RPMI7951 (cell line): ENCODE measurements at places on chromosomes 6 and 20. TPM values are rescaled to one million over a fixed set of nuclear protein-coding genes. Genes with fewer than 3 reads are reported as not detected.

ZBTB9 gene
- 7.4 and 7.5 TPM in 2 replicates for total RNA-seq

SCGN gene
- not detected in 2 replicates for total RNA-seq

GRCh38 chr6:20996099-20996498 is 461.8 kb downstream of the CDKAL1 start:
- DNase-seq = no peak

DNA sequence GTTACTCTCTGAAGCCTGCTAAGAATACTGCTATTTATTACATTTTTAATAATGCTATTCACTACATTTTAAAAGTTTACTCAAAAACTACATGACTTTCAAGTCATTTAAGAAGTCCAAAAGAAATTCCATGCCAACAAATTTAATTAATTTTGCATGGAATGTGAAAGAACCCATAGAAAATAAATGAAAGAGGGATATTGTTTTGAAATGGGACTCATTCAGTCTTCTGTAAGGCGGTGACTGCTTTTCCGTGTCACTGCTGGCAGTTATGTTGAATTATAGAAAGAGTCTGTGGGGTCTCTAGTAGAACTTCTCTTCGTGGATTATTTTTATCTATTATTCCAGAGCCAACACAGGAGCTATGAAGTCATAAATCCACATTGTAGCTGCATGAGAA is 211.2 kb downstream of the LAMA2 start:
- peak; percentile 7 for DNase-seq

GRCh38 chr20:58127701-58128111 is 100.7 kb downstream of the ANKRD60 start:
- DNase-seq = peak; percentile 100

DNA sequence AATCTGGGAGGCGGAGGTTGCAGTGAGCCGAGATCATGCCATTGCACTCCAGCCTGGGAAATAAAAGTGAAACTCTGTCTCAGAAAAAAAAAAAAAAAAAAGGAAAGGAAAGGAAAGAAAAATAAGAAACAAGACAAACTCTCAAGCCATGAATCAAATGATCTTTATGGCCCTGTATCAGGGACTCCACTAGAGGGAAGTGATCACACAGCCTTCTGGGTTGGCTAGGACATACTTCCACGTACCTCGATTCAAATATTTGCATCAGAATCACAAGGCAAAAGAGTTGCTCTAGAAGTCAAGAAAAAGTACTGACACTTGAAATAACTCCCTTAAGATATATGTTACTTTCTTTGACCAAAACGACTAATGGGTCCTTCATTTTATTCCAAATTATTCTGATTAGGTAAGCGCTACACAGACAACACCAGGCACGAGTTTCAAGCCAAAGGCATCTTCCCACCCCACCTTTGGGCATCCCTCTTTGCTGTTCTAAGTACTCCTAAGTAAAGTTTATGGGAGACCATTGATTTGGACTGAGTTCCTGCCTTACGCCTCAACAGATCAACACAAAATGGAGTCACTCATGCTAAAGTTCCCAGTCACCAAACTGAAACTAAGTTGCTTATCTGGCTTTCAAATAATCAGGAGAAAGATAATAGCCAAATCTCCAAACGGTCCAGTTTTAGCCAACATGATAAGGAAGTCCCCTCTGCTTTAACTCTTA is 77.5 kb upstream of the NT5E start:
- peak; percentile 56 for DNase-seq

- DNase-seq = peak; percentile 42
These were observed 34.5 kb upstream of the TSHZ2 start for GRCh38 chr20:52937591-52938100.

DNA sequence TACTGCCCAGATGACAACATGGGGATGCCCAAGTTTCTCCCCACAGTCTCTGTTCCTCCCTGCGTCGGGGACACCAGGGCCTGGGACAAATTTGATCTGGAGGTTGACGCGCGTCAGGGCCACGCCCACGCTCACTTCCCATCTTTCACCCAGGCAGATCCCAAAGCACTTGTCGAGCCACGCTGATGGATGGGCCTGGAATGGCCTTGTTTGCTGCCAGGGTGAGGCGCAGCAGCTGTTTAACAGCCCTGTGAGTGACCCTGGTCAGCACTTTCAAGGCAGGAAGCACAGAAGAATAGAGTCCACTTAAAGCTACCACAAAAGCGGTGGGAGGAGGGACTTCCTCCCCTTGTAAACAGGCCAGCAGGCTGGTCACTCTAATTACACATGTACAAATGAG is 324.7 kb upstream of the JARID2 start:
- peak; percentile 89 for DNase-seq

DNA sequence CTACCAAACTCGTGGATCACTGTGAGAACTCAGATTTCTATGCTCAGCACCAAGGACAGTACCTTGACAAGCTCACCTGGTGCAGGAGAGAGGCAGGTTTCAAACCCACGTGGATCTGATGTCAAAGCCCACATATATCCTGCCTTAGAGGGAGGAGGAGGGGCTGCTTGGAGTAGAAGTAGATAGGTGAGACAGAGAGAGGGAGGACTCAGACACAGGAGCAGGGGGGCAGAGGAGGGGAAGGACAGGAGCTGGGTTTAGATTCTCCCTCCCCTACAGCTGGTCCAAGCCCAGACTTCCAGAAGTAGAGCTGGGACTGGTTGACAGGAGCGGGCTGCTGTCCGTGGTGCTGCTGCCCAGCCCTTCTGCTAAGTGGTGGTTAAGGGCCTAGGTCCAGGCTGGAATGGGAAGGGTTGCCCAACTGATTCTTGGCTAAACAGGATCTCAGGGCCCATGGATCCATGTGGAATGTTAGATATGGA is 77.5 kb downstream of the CDH22 start:
- DNase-seq = peak; percentile 52

DNA sequence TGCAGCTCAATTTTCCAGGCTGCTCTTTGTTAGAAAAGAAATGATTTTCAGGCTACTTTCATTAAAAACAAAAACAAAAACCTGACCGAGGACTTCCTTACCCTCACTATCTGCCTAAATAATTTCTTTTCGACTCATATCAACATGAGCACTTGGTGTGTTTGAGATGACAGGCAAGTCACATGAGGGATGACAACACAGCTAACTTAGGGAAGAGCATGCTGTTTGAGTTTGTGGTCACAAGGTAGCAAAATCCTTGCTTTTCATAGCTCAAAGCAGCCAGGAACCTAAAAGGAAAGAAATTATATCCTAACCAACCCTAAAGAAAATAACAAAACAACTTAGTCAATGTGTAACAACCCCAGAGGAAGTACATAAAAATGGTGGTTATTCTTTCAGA is 459.5 kb downstream of the KIF16B start:
- no peak for DNase-seq
